MCF 10A (cell line): ENCODE measurements at places on chromosomes 4 and X.

- DNase-seq, result no peak
Measured at GRCh38 chr4:99310389-99310788, 10.8 kb downstream of the ADH1B start.

DNA sequence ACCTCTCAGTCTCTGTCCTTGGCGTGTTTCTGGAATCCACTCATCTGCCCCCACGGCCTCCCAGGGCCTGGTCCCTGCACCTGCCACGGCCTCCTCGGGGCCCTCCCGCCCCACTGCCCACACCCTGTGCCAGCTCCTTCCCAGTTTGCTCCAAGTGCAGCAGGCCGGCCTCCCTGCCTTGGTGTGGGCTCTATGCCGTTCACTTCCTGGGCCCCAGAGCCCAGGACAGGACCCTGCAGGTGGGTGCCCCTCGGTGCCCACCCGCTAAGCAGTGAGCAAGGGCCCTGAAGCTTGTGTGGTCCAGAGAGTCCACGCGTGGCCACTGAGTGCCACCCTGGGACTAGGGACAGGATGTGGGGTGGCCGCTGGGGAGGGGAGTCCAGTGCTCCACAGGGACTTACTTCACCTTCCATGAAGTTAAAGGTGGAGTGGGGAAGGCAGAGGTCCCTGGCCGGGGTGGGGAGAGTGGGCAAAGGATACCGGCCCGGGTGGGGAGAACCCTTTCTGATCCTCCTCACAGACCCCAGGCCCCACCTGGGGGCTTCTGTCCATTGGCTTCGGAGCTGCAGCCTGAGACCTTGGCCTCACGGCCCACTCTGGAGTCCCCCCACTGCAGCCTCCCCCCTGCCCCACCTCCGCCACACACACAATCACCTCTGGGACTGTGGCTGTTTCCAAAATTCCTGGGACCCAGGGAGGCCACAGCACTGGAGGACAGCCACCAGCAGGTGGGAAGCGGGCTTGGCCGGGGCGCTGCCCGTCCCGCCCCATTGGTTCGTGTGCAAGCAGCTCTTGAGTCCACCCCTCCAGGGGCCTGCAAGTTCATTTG is 60.0 kb upstream of the NKX1-1 start:
- no peak for DNase-seq

GRCh38 chr4:6983544-6984142 is 59.5 kb upstream of the TADA2B start:
- DNase-seq, result no peak

DNA sequence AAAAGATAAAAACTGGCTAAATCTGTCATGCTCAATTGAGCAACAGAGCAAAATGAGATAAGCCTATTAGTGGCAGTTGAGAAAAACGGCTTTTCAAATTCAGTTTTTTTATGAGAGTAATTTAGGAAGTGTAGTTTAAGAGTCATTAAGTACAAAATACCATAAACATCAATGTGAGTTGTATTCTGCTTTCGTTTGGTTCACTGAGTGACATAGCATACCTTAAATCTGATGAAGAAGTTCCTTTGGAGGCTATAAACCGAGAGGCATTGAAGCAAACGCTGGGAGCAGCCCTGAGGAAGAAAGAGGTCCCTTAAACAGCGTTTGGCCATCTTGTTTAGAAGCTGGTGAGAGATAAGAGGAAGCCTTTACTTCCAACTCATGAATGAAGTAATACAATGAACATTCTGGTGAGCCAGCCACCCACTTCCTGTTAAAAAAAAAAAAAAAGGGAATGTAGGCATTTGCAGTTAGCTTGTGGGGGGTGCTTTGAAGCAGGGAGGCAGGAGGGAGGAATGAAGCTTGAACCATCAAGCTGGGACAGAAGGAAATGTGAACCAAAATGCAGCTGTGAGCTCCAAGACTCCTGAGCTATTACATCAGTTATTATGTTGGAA is 132.3 kb downstream of the ZNF330 start:
- DNase-seq, result no peak

DNA sequence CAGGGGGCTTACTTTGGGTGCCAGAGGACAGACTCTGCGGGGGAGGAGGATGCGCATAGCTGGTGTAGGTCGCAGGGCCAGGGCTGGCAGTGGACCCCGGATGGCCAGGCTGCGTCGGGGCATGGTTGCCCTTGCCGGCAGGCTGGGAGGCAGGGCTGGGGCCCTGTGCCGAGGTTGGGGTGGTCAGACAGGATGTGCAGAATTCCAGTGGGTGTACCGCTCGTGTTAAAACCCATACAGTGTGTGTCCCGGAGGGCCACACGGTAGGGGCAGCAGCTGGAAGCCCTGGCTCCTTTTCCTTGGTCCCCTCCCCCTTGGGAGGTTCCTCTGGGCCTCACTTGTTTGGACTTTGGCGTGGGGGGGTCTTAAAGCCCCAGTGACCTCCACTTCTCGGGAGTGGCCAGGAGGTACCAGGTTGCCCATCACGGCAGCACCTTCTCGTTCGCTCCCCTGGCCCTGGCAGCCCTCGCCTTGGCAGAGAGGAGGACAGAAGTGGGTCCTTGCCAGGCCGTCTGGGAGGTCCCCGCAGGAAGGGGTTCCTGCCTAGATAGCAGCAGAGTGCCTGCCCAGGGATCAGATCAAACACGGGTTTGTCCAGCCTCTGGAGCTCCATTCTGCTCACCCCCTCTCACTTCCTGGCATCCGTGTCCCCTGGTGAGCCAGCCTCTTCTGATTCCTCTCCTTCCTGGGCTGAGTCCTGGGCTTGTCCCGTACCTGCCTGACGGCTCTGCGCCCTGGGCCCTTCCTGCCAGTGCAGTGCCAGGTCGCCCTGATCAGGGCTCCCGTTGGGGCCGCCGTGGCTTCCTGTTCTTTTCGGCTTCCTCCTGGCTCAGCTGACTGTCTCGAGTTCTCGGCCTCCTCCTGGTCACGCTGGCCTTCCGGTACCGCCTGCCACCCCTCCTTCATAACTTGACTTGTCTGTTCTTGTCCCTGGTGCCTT is 56.7 kb upstream of the HGFAC start:
- peak; percentile 67 for DNase-seq

DNA sequence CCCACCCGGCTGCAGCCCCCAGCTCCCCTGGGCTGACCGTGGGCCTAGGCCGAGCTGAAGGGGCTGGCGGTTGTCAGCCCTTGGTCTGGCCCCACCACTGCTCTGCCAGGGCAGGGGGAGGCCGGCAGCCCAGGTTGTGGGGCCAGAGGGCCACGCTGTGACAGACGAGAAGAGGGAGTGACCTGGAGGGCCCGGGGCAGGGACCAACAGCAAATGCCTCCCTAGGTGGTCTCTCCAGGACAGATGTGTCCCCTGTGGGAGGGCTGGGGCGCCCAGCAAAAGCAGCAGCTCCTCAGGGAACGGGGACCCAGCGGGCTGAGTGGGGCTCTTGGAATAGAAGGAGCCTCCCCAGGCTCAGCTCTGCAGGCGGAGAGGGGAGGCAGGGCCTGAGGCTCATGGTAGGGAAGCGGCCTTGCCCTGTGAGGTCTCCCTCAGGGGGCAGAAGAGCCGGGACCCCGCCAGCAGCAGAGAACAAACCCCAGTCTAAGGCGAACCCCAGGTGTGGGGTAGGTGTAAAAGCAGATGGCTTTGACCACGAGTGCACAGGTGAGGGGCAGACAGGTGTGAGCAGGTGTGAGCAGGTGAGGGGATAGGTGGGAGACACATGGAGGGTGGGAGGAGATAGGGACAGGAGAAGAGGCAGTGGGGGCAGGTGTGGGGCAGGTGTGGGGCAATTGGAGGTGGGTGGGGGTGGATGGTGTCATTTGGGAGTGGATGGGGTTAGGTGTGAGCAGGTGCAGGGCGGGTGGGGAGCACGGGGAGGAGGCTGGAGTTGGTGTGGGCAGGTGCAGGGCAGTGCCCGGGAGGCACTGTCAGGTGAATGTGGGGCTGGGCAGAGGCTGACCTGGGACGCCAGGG is 34.1 kb upstream of the SPON2 start:
- DNase-seq, result no peak

- no peak for DNase-seq
Measured at GRCh38 chrX:36314303-36314702, 394.8 kb downstream of the CFAP47 start.

DNA sequence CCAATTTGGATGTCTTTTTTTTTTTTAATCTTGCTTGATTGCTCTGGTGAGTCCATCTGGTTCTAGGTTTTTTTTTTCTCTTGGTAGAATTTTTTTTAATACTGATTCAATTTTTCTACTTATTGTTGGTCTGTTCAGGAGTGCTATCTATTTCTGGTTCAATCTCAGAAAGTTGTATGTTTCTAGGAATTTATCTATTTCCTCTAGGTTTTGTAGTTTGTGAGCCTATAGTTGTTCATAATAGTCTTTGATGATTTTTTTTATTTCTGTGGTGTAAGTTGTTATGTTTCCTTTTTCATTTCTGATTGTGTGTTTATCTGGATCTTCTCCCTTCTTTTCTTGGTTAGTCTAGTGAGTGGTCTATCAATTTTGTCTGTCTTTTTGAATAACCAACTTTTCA is 129.6 kb downstream of the FAM13A start:
- DNase-seq, result no peak

DNA sequence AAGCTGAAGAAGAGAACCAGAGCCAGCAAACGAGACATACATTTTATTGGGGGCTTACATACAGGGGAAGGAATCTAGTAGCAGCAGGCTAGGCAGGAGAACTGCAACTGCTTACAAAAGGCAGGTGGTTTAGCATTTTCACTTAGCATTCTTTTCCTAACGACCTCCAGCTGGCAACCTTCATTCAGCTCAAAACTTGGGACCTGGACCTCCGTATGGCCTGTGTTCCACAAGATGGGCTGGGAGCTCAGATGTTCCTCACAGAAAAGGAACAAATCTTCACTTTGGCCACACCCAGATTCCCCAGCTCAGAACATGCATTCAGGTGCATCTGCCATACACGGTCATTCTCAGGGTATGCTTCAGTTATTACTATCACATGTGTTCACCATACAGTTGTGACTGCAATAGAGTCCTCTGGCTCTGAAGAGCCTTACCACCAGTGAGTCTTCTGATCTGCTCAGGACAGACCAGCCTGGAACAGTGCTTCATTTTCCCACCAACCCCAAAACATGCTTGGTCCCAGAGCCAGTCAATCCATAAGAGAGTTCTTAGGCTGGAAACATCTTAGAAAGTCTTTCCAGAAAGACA is 29.6 kb upstream of the AP1AR start:
- no peak for DNase-seq

GRCh38 chr4:145815027-145815612 is 123.5 kb downstream of the ZNF827 start:
- DNase-seq, result no peak

- no peak for DNase-seq
Measured at GRCh38 chr4:6658597-6659075, 18.2 kb downstream of the MRFAP1 start.

DNA sequence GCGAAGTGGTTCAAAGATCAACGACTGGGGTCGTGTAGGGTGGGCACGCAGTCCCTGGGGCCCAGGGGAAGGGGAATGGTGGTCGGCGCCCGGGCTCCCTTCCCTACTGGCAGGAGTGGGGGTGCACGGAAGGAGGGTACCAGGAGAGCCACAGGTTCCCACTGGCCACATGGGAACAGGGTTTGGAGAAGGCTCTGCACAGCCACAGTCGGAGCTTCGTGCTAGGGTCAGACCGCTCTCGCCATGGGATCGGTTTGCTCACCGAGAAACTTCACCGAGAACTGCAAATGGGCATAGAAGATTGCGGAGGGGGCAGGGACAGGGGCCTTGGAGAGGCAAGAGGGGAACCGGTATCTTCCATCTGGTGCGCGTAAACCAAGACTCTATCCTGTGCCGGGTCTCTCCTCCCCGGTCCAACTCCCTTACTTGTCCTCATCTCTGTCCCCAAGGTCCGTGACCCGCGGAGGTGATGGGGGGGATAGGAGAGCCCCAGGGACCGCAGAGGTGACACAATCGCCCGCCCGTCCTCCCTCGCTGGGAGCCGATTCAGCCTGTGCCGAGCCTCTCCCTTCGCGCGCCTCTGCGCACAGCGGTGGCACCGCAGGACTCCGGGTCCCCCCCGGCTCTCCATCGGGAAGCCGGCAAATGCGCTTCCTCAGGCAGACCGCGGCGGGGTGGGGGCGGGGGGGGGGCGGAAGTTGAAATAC is 1.0 kb downstream of the SCD5 start:
- DNase-seq, result peak; percentile 23

DNA sequence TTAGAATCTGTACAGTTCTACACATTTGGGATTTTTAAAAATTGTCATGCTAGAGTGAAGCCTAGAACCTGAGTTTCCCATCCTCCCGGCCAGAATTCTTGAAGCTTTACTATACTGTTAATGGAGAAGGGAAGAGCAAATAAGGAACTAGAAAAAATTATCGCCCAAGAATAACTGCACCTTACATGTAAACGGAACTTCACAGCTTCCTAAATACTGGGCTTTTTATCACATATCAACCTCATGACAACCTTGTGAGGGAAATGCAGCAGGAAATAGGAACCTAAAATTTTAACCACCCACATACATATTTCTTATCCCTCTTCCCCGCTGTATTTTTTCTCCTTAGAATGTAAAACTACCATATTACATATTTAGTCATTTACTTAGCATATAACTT is 19.3 kb downstream of the ARHGEF9 start:
- no peak for DNase-seq

GRCh38 chr4:107740381-107740780 is 20.3 kb upstream of the PAPSS1 start:
- DNase-seq, result peak; percentile 24

DNA sequence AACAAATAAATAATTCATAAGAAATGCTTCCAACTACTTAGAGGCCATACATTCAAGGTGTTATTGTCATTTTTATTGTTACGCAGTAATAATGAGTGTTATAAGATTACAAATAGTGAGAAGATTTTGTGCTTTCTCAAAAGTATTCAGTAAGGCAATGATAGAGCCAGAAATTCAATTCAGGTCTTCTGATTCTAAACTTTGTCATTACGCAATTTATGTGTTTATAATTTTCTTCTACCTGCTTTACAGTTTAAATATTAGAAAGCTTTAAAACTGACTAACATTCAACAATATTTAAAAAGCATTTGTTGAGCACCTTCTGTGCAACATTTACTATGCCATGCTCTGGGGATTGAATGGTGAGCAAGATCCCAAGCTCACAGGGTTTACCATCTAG is 183.4 kb upstream of the ETNPPL start:
- no peak for DNase-seq

DNA sequence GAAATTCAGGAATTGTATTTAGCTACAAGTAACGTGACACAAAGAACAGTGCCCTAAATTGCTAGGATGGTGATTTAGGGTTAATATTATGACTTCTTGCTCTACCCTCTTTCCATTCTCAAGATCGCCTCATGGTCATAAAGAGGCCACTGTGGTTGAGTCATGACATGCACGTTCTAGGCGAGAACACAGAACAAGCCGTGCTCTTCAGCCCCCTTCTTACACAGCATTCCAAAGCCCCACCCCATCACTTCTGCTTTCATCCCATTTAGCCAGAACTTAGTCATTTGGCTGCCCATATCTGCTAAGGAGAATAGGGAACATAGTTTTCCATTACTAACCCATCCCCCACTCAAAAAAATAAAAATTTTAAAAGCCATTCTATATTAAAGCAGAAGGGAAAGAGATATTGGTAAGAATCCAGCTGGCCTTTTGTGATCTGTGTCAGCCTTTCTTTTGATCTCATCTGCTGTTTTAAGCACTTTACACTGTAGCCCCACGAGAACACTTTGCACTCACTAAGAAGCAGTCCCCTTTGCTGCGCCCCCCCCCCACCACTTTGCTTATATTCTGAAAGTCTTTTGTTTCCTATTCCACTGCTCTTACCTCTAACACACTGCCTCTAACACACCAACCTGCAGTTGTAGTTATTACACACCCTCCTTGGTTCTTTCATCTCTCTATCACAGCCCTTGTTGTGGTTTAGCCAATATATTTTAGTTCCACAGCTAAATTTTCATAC is 28.4 kb downstream of the NPNT start:
- DNase-seq, result peak; percentile 43
